ENCODE measurements at places on chromosomes 3 and 15.

DNA sequence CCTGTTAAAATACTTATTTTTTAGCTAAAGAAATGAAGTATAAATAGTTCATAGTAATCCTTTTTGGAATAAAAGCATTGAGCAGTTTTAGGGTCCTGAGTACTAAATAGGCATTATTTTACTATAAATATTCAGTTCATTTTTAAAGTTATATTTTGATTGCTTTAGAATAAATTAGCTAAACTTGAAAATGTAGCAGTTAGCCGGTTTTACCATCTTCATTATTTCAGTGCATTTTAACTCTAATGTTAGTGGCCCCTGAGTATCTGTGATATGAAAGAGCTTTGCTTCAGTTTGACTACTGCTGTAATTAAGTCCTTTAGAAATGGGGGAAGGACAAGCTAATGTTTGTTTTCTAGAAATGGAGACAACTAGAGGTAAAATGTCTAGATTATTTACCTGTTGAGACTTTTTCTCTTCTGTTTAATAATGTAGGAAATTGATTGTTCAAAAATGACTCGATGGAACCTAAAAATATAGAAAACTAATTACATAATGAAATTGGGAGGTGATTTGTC, 3.6 kb downstream of the SMC4 start:
- DNase-seq = no peak

DNA sequence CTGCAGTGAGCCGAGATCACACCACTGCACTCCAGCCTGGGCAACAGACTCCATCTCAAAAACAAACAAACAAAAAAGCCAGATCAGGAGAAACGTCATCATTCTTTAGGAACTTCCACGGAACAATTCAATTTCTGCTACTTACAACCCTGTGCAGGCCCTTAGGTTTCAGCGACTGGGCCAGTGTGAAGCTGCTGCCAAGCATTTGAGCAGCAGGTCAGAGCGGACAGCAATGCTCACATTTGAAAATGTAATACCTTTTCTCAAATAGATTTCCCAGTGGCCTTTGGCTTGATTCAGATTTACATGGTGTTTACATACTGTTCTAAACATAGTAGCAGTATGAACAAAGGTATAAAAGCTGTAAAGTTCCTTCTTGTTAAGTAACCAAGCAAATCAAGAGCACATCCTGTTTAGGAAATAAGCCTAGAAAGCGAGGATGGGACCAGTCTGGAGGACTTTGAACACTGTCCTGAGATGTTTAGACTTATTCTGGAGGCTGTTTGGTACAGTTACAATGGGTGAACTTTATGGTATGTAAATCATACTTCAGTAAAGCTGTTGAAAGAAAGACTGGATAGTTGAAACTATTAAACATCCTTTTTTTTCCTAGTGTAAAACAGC, 141.2 kb downstream of the HCN4 start:
- DNase-seq = no peak

GRCh38 chr3:143339451-143339850, 219.9 kb downstream of the CHST2 start:
- no peak for DNase-seq

DNA sequence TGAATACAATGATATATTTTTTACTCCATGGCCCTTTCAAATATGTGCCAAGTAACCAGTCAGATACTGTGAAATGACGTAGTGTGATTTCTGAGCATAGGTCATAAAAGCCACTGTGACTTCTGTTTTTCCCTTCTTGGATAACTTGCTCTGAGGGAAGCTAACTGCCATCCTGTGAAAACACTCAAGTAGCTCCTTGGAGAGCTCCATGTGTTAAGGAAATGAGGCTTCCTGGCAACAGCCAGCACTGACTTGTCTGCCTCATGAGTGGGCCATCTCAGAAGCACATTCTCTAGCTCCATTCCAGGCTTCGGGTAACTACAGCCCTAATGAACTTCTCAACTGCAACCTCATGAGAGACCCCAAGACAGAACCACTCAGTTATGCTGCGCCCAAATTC, 9.5 kb upstream of the CCDC80 start:
- no peak for DNase-seq

DNA sequence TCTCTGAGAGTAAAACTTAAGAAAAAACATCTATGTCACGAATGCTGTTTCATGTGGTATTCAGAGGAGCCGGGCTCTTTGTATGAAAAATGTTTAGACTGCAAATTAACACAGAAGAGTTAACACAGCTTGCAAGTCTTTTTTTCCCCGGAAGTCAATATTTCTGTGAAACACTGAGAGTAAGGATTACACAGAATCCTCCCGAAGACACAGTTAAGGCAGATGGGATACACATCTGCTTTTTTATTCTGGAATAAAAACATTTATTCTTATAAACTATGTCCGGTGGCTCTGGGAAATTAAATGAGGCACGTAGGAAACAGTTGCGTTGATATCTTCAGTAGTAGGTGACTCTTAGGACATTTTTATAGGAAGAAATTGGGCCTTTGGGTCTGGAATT, 180.6 kb downstream of the PTPRG start:
- DNase-seq = no peak

DNA sequence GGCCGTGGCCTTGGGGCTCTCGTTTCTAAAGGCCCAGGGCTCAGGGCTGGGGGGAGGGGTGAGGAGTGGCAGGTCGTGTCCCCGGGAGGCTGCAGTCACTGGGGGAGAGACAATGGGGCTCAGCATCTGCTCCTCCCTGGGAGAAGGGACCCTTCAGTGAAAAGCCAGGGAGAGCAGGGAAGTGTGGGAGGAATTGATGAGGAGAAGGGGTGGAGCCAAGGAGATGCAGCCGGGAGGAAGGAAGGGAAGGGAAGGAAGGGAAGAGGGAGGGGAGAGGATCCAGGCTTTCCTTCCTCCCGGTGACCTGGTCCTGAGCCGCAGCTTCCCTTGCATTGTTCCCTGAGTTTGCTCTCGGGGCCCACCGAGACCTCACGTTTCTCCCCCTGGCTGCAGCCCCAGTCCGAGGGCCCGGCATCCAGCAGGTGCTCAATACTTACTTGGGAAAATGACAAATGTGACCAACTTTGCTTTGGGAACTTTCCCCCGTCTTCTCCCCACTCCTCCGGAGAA, 1.4 kb upstream of the ZNF710 start:
- DNase-seq = no peak

DNA sequence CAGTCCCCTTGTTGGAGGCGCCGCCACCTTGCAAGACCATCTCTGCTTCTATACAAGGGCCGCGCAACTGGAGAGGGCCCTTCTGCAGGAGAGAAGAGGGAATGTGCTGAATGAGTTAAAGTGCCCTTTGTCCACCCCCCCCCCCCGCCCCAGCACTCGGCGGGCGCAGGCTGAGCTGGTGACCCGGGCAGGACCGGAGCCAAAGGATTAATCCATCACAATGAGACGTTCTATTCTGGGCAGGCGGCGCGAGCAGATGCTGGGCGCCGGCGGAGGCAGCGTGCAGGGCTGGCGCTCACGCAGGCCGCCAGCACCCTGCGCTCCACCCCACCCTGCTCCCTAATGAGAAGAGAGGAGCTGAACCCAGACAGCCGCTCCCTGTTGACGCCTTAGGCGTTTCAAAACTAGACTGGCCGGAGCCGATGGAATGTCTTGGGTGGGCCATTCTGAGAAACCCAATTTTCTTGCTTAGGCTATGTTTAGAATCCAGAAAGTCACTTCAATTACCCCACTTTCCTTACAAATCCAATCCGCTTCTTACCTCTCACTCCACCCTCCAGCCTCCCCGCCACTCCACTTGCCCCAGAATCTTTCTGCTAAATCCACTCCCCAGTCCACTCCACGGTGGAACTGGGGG, 32.9 kb downstream of the GJD2 start:
- no peak for DNase-seq

DNA sequence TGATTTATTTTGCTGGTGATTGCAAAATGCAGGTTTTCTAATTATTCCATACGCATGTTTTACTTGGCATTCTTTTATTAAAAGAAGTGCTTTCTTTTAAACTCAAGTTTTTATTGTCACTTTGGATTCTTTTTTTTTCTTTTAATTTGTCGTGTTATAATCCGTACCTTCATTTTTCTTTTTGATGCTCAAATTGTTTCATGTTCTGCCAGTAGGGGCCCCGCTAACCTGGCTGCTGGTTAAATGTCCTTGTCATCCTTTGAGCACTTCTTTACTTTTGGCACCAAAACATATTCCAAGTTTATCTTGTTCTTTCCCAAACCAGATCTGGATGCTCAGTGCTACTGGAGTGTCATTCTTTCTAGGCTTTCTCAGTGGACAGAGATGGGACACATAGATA, 31.6 kb downstream of the MED12L start:
- DNase-seq = no peak

GRCh38 chr3:45546716-45547701, 47.5 kb upstream of the LIMD1 start:
- DNase-seq = no peak

DNA sequence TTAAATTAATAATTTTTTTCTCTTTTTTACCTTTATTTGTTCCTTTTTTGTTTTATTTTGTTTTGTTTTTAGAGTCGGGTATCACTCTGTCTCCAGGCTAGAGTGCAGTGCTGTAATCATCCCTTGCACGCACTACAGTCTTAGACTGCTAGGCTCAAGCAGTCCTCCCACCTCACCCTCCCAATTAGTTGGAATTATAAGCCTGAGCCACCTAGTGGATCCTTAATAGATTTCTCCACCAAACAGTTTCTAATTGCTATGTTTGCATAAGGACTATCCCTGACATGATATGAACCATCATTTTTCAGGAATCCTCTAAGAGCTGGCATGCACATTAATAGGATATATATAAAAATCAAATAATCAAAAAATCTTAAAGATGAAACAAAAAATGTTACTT, 993.2 kb downstream of the OTOL1 start:
- DNase-seq = no peak

GRCh38 chr3:15756505-15756904, 41.3 kb downstream of the ANKRD28 start:
- DNase-seq = no peak

- no peak for DNase-seq
Measured at GRCh38 chr3:187870360-187871203, 125.3 kb upstream of the BCL6 start.

DNA sequence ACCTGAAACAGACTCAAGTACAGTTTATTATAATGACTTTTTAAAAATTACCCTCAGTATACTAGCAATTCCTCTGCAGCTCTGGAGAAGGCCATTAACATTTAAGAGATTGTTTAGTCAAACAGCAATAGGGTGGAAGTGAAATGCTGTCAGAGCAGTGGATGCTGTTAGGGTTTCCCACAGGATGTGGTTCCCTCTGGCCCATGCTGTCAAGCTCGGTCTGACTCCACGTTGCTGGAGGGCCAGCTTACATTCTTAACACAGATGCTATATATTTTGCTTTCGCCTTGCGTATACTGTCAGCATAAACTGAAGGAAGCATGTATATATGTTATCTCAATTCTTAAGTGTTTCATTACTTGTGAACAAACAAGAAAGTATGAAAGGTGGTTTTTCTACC, 231.1 kb upstream of the COL8A1 start:
- no peak for DNase-seq

GRCh38 chr3:176789947-176790346, 407.3 kb downstream of the TBL1XR1 start:
- DNase-seq = no peak

- no peak for DNase-seq
Measured at GRCh38 chr3:44892689-44893088, 18.3 kb downstream of the TGM4 start.

DNA sequence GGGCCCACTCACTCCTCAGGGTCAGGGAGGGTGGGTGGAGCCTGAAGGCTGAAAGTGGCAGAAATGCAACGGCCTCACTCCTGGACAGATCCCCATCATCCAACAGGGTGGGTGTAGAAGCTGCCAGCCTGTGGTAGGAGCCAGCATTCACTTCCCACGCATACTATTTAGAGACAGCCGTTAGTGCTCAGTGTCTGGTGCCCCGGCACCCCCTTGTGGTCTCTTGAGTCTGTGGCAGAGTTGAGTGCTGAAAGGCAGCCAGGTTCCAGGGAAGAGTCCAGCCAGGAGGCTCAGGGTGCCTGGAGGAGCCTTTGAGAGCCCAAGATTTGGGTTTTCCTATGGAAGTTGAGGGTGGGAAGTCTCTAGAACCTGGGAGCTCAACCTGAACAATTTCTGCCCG, 2.1 kb upstream of the GNAT1 start:
- peak; percentile 58 for DNase-seq

GRCh38 chr3:100525753-100526612, 33.6 kb downstream of the TMEM45A start:
- no peak for DNase-seq

DNA sequence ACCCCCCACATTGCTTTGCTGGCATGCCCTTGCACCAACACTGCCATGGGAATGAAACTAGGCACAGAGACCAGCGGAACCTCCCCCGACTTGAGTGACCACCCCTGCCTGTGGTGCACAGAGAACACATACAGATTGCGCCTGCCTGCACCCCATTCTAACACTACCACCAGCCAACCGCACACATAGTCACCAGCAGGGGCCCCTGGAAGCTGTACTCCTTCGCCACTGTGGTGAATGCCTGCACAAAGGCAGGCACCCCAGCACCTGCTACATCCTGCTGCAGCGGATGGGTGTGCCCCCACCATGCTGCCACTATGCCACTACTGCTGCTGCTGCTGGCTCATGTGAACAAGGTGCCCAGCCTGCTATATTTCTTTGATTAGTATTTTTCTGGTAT, 27.4 kb upstream of the DNAAF4 start:
- DNase-seq = no peak

DNA sequence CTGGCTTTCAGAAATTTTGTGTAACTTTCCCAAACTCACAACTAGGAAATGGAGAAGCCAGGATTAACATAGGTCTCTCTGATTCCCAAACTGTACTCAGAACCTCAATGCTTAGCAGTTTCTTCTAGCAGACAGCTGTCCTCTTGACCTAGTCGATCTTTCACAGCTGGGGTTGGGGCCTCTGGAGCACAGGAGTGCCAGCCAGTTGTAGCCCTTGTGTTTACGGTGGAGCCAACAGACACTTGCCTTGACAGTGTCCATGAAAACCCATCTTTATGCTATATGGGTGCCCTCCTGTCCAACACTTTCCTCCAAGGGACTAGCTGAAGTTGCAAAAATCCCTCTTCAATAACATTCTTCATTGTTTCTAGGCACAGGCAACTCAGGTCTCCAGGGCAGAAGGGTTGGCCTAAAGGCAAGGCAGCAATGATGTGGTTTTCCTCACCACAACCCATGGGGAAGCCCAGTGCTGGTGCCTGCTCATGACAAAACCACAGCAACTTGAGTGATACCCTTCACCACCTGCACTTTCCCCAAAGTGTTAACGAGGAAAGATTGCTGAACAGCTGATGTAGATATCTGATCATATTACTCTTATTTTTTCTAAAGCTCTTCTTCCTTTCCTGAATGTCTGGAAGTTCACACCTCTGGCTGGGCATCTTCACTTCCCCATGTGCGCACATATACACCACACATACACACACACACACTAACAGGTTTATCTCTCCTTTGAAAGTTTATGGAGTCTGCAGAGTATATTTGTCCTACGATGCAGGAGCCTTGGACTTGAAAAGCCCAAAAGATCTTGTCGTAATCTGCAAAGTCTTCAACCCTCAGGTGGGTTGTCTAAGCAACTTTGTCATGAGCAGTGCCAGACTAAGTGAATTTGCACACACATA, 11.0 kb upstream of the KNG1 start:
- no peak for DNase-seq

GRCh38 chr15:53739651-53740050, 19.8 kb downstream of the WDR72 start:
- DNase-seq = no peak

GRCh38 chr3:100796556-100796955, 87.3 kb downstream of the TFG start:
- no peak for DNase-seq

Measured in omental fat pad (tissue), 4 donors.